NCI-H1105 (cell line): ENCODE measurements at places on chromosomes 1 and 21.
A peak's percentile ranks its signal among the peaks of the same experiment; 100 is the strongest.

- no peak for DNase-seq
These were observed 58.7 kb upstream of the GOLT1A start for GRCh38 chr1:204272505-204272904.

GRCh38 chr21:42671778-42672593 lies 18.6 kb downstream of the PDE9A start:
- DNase-seq, result peak; percentile 30

DNA sequence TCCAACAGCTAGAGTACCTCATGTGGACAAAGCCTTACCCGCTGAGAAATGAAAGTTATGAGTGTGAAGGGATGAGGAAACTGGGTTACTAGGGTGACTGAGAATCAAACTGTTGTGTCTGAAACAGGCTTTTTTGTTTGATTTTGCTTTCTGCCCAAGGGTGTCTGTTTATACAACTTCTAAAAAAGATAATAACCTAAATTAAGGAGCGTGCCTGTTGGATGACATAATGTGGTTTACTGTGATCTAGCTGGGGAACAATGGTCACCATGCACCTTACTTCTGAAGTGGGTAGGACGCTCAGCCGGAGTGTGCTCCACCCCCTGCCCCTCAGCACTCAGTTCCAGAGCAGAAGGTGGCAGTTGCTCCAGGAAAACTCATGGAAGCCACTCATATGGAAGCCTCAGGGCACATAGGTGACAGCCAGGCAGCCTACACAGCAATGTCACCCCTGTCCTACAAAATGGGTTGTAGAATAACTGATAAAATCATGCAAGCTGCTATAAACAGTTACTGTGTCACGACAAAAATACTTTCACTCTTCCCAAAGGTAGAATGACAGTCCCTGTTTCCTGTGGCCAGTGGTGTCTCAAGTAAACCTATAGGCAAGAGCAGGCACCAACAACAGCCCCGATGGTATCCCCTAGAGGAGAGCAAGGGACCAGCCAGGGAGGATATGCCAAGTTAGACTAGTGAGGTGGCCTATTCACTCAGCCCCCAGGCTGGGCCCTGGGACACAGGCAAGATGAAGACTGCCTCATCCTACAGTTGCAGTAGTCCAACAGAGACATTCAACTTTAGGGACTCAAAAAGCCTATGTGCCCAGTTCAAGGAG lies 29.3 kb downstream of the SIPA1L2 start:
- no peak for DNase-seq

DNA sequence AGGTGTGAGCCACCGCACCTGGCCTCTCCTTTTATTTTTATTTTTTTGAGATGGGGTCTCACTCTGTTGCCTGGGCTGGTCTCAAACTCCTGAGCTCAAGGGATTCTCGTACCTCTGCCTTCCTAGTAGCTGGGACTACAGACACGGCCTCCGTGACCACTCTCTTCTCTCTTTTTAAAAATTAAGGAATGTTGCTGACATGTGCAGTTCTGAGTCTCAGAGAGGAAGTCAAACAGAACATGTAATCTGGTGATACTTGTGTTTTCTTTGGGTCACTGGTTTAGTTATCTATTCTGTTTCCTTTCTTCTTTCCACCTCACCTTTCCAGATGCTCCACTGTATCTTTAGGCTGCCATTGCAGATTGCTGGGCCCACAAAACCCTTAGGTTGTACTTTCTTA lies 2.7 kb downstream of the WDTC1 start:
- no peak for DNase-seq

GRCh38 chr1:21447311-21447710 lies 7.4 kb downstream of the NBPF3 start:
- no peak for DNase-seq

DNA sequence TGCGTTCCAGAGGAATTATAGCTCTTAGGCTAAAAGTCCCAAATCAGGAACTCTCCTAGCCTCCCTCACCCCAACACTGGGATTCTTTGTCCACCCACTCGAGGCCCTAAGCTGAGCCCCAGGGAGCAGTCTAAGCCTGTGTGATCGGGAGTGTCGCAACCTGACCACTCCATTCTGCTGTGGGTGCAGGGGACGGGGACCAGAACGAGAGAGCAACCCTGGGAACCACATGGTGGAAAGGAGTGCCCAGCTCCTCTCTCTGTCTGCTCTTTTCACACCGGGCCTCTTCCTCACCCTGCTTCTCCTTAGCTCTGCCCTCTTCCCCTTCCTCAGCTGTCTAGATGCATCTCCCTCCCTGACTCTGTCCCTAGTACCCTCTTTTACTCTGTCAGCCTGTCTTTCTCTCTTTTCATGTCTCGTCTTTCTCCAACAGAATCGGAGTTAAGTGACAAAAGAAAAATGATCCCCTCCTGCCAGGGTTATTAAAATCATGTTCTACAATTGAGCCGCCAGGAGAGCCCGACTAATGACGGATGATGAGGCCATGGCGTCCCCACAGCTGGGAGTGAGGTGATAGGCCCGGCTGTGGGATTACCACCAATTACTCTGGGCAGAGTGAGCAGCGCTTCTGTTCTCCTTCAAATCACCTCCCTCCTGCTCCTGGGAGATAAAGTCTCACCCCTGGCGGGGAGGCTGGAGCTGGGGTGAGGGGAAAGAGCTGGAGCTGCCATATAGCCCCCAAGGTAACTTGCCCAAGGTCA lies 34.5 kb upstream of the CSF3R start:
- no peak for DNase-seq

GRCh38 chr1:93148001-93148400 lies 32.2 kb downstream of the TMED5 start:
- DNase-seq, result no peak

DNA sequence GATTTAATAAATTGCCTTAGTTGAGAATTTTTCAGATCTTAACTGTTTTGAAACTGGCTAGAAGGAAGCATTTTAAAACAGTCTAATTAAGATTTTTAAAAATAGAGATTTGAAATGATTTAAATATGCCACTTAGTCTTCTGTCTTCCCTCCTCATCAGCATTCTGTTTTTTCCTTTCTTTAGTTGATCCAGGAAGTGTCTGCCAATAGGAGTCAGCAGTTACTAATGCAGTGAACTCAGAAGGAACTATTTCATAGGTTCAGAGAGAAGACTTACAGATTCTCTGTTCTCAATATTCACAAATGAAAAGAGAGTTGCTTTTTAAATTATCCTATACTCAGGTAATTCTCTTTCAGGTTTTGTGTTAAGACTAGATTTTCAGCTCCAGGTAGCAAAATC lies 84.5 kb downstream of the RPS6KC1 start:
- DNase-seq, result no peak

DNA sequence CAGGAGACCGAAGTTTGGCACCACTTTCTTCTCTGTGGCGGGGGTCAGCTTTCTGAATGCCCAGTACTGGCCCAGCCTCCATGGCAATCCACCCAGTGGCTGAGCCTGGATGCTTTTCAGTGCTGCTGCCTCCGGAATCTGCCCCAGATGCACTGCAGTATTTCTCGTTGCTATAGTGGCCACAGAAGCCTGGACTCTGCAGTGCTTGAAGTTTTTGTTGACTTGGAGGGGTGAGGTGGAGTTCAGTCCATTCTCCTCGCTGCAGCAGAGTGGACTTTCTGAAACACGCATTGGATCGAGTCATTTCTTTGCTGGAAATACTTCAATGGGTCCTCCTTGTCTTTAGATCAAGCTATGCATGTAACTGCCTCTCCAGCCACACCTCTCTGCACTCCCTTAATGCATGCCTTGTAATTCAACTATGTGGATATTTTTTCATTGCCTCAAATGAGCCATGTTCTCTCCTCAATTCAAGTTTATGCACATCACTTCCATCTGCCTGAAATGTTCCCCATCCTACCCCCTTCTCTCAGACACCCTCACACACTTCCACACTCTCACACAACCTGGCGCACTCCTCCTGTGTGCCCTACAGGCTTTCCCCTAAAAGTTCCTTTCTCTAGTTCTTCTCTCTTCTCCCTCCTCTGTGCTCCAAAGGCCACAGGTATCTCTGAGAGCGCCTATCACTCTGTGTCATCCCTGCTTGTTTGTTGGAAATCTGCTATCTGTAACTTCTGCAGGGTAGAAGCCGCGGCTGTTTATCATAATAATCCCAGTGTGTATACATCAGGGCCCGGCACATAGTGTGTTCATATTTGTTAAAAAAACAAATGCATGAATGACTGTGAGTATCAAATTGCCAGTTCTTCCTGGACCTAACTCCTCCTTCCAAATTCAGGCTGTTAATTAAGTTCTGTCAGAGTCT lies 16.5 kb downstream of the ADAM30 start:
- DNase-seq, result no peak

DNA sequence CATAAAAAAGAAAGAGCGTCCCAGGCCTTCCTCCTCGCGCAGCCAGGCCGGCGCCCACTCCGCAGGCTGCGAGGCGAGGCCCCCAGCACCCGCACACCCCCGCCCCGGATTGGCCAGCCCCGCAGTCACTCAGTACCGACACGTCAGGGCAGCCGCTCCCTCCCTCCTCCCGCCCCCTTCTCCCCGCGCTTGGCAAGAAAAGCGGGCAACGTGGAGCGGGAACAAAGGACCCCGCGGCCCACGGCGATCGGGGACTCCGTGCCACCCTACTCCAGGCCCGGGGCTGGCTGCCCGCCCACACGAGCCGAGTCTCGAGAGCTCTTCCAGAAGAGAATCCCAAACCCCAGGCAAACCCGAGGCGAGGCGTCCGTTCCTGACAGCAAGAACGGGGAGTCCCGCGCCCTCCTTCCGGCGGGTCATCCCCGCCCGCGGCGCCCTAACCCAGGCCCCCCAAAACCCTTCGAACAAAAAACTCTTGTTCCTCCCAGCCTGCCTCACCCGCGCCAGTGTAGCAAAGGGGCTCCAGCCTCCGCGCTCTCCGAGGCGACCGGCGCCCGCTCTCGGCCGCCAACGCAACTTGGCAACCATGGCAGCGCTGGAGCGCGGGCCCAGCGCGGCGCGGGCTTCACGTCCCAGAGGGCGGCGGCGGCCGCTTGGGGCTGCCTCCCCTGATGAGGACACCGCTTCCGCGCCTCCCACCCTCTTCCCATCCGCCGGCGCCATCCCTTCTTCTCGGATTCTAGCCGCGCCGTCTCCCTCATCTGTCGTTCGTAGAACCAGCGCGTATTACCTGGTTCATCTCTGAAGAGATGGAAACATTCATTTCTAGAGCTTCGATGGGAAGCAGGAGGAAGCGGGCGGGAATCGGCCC lies 645 bp downstream of the IVNS1ABP start:
- DNase-seq, result peak; percentile 92

DNA sequence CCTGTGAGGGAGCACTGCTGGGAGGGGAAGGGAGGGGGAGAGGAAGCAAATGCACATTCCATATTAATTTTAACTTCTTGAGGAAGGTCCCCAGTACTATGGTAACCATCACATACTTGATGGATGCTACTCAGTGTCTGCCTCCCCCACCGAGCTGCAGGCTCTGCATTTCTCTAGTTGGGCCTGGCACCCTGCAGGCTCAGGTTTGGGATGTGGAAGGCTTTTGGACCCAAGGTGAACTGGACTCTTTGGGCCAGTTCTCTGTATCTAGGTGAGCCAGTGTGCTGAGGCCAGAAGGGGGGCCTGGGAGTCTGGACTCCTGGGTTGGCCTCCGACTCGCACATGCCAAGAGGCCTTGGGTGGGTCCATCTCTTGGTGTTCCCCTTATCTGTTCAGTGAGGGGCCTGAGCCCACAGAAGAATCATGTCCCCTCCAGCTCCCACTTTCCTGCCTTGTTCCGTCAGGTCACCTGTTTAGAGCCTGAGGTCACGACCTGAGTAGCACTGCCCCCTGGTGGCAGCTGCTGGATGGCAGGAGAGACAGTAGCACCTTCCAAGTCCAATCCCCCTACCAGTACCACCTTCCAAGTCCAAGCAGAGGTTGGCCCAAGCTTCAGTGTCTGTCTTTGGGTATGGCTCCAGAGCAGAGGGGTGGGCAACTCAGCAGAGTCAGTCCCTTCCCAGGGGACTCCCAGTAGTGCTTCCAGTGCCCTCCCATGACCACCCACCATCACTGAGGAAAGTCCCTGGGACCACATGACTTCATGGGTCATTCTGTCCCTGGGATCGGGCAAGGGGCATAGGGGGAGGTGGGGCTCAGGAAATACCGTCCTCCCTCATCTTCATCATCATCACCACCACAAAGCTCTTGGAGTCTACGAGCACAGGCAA lies 241.8 kb downstream of the TRABD2B start:
- peak; percentile 23 for DNase-seq

DNA sequence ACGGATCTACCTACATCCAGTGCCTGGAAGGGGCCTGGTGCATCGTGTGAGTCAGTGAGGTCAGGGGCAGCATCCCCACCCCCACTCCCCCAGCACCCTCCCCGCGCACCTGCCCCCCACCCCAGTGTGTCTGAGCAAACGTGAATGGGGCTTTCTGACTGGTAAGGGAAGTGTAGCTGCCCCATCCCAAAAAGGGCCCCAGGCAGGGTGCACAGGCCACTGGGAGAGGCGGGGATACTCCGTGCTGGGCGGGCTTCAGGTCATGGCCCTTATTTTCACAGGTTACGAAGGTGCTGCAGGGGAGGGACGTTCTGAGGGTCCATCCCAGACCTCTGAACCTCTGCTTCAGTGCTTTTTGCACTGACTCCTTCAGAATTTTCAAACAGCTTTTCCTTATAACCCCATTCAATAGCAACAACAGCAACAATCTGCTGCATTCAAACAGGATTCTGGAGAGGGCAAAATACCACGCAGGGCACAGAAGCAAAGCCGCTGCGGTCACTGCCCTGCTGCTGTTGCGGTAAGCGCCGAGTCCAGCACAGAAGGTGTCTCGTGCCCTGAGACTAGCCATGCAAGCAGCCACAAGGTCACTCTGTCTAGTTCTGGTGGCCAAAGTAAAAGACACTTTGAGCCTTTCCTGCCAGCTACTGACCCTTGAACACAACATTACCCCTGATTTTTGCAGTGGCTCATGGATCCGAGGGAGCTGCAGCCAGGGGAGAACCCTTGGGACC lies 10.3 kb downstream of the TTC34 start:
- DNase-seq, result no peak

DNA sequence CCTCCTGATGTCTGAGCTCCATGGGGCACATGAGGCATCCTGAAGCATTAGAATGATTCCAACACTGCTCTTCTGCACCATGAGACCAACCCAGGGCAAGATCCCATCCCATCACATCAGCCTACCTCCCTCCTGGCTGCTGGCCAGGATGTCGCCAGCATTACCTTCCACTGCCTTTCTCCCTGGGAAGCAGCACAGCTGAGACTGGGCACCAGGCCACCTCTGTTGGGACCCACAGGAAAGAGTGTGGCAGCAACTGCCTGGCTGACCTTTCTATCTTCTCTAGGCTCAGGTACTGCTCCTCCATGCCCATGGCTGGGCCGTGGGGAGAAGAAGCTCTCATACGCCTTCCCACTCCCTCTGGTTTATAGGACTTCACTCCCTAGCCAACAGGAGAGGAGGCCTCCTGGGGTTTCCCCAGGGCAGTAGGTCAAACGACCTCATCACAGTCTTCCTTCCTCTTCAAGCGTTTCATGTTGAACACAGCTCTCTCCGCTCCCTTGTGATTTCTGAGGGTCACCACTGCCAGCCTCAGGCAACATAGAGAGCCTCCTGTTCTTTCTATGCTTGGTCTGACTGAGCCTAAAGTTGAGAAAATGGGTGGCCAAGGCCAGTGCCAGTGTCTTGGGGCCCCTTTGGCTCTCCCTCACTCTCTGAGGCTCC lies 11.1 kb upstream of the RASSF5 start:
- DNase-seq, result peak; percentile 13
